ENCODE measurements at places on chromosomes 12 and 14.

DNA sequence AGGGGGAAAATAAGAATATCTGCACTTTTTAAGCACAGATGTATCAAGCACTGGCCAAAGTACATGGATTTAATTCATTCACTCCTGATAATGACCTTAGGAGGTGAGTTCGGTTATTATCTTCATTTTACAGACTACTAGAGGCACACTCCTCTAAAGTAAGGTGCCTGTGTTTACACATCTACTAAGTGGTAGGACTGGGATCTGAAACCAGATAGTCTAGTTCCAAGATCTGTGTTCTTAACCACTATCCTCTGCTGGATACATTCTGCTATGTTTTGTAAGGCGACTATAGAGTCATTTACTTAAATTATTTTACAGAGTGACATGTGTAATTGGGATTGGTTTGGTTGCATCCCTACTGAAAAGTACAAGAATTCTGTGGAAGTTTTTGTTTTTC lies 175.3 kb downstream of the ESR2 start:
- DNase-seq = no peak

DNA sequence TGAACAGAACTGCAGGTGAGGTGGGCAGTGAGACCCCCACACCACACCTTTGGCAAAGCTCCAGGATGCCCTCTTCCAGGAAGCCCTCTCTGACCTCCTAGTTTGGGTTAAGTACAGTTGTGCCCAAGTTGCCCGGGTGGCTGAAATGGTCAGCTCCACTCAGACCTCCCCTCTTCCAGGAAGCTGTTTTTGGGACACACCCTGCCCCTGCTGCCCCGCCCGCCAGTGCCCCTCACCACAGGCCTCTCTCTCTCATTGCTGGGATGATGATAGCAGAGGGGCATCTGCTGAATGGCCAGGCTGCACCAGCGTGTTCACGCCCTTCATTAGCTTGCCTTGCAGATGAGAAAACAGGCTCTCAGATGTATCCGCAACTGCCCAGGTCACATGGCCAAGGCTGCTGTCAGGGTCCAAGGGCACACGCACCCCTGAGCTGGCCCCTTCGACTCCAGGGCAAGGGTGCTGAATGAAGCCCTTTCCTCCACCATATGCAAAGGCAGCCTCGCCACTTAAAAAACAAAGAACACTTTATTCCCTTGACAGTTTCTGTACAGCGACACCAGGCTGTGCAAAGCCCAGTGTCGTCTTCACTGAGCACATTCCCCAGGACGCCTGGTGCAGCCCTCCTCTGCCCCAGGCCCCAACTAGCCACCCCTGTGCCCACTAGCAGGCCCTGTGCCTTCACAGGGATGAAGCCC lies 15.5 kb downstream of the SLC25A29 start:
- no peak for DNase-seq

GRCh38 chr12:106717673-106718072 lies 56.8 kb upstream of the RIC8B start:
- no peak for DNase-seq

DNA sequence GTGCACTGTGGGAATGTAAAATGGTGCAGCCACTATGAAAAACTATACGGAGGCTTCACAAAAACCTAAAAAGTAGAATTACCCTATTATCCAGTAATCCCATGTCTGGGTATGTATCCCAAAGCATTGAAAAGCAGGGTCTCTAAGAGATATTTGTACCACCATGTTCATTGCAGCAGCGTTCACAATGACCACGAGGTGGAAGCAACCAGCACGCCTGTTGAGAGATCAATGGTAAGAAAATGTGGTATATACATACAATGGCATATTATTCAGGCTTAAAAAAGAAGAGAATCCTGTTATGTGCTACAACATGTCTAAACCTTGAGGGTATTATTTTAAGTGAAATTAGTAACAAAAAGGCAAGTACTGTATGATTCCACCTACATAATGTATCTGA lies 910 bp upstream of the NOPCHAP1 start:
- DNase-seq = no peak

DNA sequence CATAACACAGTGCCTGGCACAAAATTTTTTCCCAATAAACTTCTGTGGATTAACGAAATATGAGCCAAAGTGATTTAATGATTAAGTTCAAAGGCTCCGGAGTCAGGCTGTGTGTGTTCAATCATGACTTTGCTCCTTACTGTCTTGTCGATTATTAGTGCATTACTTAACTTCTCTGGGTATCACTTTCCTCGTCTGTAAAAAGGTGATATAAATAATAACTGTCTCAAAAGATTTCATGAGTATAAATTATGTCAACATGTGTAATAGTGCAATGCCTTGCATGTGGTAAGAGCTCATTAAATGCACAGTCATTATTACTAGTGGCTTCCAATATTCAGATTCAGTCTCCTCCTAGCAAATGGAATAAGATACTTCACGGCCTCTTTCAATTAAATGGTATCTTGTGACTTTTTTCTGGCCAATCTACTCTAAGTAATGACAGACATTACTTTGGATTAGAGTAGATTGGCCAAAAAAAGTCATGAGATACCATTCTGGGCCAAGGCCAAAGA lies 6.8 kb upstream of the IFNG start:
- no peak for DNase-seq

GRCh38 chr14:55599250-55599879 lies 19.4 kb downstream of the KTN1 start:
- DNase-seq = no peak

GRCh38 chr12:4482936-4483335 lies 37.3 kb upstream of the FGF6 start:
- DNase-seq = no peak

- no peak for DNase-seq
Observed at GRCh38 chr12:121050725-121051124, 11.7 kb upstream of the OASL start.

DNA sequence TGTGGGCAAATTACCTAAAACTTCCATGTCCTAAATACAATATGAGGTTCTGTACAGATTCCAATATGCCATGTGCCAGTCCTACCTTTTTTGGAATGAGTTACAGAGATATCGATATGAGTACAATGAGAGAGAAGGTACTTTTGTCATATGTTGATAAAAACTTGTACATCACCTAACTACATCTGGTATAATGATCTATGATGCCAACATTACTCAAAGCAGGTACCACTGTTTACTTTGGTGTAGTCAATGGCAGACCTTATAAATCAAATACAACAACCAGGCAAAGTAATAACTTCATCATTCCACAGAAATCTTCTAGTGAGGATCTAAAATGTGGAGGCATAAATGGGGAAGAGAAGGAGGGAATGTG lies 12.7 kb downstream of the TEP1 start:
- DNase-seq = no peak

DNA sequence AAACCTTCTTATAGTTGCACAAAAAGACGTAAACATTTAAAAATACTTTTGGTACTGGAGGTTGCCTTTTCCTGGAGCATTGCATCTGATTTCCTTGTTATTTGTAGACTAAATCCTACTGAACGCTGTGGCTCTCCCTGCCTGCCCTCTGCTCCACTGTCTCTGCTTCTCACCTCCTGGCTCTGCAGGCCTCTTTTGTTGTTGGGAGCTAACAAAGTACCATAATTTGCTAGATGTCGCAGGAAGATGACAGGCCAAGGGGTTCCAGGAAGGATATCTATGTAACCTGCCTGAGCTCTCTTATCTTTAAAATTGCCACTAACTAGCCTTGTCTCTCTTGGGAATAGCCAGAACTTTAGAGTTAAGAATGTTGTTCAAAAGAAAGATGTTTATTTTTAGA lies 21.4 kb downstream of the SYNE2 start:
- DNase-seq = no peak
